ENCODE measurements at places on chromosomes 4 and X. TPM values are rescaled to one million over a fixed set of nuclear protein-coding genes. Genes with fewer than 3 reads are reported as not detected.

Gene SPANXA2
- total RNA-seq = not detected

GRCh38 chr4:112299721-112300120, 2.6 kb downstream of the ALPK1 start:
- no peak for DNase-seq

- DNase-seq = no peak
These were observed 3.5 kb downstream of the STBD1 start for GRCh38 chr4:76309939-76310550.

DNA sequence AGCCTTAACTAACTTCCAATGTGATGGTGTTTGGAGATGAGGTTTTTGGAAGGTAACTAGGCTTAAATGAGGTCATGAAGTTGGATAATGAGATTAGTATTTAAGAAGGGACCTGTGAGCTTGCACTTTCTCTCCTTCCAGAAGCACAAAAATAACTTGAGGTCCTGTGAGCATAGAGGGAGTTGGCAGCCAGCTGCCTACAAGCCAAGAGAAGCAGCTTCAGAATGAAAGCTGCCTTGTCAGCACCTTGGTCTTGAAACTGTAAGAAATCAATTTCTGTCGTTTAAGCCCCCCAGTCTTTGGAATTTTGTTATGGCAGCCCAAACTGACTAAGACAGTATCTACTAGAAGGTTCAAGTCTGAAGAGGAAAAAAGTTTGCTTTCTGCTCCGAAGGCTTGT, 280.2 kb upstream of the GALNTL6 start:
- no peak for DNase-seq

DNA sequence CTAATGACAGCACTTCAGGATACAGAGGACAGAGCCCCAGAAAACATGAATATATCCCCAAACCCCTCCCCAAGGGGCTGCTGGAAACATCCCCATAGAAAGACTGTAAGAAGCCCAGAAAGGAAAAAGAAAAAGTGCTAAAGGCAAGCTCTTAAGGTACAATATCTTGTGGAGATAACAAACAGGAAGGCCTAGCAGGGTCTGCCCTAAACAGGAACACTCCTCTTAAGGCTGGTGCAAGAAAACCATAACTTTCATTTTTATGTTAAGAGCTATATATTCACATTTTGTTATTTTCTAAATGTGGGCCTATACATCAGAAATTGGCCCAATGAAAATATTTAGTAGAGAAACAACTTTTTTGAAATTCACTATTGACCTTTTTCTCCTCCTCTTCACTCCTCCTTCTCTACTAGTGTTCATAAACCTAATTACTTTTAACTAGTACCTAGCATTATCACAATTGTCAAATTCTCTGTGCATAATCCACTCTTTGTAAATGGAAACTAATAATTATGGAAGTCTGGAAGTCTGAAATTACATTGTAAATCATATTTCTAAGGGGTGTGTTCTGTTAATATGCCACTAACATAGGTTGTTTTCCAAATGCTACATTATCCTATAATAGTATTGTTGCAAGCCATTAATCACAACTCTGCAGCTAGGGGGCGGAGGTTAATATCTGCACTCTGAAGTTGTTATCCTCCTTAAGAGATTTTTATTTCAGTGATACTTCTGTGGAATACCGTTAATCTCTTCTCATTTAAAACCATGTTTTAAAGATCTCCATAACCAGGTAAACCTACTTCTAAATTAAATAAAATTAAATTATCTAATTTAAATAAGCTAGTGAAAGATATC, 59.8 kb downstream of the CASK start:
- DNase-seq = no peak

DNA sequence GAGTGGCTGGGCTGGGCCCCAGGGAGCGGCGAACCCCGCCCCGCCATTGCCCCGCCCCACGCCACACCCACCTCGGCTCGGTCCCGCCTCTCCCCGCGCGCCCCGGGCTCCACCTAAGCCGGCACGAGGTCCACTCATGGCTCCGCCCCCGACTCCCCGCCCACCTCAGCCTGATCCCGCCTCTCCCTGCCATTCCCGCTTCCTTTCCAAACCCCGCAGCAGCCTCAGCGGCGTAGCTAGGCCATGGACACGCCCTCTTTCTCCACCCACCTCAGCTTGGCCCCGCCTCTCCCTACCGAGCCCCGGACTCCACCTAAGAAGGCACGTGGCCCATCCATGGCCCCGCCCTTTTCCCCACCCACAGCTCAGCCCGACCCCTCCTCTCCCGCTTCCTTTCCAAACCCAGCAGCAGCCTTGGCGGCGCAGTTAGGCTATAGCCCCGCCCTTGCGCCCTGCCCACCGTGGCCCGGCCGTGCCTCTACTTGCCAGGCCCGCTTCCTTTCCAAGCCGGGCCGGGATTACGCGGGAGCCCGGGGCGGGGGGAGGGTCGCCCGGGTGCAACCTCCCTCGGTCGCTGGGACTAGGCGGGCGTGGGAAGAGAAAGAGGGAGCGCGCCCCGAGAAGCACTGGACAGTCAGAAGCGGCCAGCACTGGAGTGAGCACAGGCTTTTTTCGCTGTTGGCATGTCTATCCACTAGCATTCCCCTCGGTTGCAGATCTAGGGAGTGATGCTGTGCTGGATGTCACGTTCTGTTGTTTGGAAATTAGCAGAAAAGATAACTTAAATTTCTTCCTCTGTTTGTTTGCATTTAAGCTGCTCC, at the start of gene RELL1:
RELL1 (minus strand) TSS at position 4 of the 821 bp plus-strand sequence. CDS start 89 bp downstream, outside the sequence.
- peak; percentile 98 for DNase-seq

DNA sequence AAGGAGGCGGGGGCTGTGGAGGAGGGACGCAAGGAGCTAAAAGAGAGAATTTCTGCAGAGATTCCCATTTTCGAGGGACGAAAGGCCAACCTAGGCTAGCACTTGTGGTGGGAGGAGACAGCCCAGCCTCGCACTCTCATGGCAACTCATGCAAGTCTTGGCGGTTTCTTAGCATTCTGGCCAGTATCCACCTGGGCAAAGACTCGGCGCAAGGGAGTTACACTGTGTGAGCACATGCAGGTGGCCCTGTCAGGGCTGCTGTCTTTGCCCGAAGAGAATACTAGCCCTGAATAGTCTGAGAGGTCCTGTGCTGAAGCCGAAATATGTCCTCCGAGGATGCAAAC, 15.5 kb downstream of the MCF2 start:
- DNase-seq = no peak

Gene CD38
- total RNA-seq = 0.02 TPM

- DNase-seq = no peak
These were observed at the start of gene BANK1 for GRCh38 chr4:101790521-101791181. TSS of gene BANK1 (plus strand) at chr4:101790730. CDS start at chr4:101790881, 151 bp downstream.

- no peak for DNase-seq
These were observed at the start of gene CC2D2A for GRCh38 chr4:15469402-15470127. TSS of gene CC2D2A (plus strand) at chr4:15469882. CDS start at chr4:15475933, 6,051 bp downstream.

Gene ZMYM3
- 13.4 TPM for total RNA-seq

GRCh38 chrX:97016106-97016505, 132.4 kb downstream of the RPA4 start:
- DNase-seq = no peak

GRCh38 chr4:47118192-47118929, 87.0 kb downstream of the GABRB1 start:
- DNase-seq = no peak

DNA sequence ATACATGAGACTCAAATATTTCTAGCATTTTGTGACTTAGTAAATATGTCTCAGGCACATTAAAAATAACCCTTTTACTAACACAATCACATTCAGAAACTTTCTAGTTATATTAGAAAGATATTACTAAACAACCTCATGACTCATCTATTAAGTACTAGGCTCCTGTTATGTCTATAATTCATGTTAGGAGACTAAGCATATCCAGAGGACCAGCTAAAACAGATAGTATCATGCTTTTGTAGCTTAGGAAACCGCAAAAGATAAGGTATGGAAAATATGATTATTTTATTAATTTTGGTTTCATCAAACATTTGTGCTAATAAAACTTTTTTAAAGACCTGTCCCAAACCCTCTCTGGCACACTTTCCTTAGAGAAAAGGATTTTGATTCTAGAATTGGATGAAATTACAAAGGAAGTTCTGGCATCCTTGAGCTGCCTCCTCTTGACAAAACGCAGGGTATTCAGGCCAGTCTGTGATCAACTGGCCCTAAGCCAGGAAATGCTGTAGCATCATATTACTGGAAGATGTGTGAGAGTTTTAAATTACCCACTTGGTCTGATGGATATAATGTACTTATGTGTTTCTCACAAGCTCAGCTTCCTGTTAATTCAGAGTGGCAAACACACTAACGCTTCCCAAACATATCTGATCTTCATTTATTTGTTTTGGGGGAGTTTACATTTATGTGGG, 60.4 kb downstream of the NRK start:
- DNase-seq = no peak

Gene NPY2R
- total RNA-seq = not detected

- DNase-seq = peak; percentile 47
These were observed at the start of gene RBM47 for GRCh38 chr4:40629401-40630334. TSS of gene RBM47 (minus strand) at chr4:40629864. CDS start at chr4:40438893, 190,971 bp downstream.

- DNase-seq = no peak
These were observed 1.8 kb downstream of the ATP11C start for GRCh38 chrX:139930916-139931645.

DNA sequence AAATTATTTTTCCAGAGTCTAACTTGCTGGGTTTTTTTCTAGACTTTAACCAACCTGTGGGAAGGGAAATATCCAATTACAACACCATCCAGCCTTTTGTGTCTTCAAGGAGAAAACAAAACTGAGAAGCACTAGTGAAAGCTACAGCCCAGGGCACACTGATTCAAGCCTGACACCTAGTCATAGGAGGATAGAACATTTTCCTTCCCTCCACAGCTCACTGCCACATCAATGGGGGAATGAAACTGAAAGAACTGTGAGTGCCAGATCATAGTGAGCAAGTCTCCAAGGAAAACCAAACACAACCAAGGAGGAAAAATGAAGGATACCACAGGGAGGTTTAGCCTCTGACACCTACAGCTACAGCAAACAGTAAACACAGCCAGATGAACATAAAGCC, 43.3 kb upstream of the MAGEA8 start:
- no peak for DNase-seq

Gene IL9R
- not detected for total RNA-seq

DNA sequence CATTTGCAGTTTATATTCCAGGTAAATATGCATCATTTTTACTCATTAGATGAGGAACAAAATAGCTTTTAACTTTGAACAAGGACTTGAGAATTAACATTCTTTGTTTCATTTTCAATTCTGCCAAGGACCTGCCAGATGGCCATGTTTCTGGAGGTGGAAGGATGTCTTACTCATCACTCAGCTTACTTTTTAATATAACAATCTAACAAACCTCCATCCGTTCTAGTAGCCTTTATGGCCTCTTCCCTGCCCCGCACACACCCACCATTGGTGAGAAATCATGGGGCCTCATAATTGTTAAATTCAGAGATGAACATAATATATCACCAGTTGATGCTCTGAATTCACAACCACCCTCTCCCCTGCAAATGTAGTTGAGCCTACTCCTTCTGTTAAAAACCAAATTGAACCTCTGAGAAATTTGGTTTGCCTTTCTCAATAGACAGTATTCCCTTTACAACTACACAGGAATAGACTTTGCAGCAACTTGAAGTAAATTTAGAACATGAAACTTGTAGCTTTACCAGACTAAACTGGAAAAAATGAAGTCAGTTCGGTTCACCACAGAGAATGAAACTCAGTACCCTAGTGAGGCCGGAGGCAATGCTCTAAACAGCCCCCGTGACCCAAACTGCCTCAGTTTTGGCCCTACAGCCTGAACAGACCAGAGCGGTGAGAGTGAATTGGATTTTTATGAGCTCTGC, 50.1 kb upstream of the ACSL4 start:
- no peak for DNase-seq

DNA sequence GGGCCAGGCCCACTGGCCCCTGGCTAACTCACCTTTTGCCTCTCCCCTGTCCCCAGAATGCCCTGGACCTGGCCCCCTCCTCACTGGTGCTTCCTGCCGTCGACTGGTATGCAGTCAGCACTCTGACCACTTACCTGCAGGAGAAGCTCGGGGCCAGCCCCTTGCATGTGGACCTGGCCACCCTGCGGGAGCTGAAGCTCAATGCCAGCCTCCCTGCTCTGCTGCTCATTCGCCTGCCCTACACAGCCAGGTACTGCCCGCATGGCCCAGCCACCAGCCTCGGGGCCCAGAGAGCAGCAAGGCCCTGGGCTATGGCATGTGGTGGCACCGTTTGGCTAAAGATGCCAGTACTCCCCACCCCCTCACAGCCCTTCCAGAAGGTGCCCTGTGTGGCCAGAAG, 3.7 kb downstream of the ATP6AP1 start:
- DNase-seq = no peak

DNA sequence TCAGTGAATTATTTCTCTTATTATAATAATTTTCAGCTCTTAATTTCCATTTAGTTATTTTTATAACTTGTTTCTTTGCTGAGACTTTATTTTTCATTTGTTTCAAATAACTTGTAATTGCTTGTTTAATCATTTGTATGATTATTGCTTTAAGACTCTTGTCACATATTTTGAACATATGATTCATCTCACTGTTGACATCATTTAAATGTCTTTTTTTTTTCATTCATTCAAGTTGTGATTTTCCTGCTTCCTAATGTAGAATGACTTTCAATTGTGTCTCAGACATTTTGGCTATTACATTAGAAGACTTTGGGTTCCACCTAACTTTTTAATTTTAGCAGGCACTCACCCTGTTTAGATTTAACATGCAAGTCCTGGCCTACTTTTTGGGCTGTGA, 234.8 kb upstream of the DIPK2B start:
- DNase-seq = no peak

Gene CENPVL3
- total RNA-seq = 0.05 TPM

DNA sequence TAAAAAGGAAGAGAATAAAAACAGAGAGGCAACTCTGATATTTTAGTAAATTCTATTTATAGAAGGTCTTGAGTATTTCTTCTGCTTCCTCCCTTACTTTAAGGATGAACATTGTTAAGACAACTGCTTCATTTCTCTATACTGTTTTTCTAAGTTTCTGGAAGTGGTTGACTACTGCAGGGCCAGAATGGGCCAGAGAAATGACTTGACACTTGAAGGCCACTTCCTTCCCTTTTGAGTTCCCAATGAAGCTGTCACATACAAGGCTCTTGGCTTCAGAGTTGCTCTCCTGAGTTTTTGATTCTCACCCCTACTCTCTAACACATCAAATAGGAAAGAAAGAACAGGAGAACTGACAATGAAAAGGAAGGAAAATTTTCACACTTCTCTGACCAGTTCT, 37.6 kb downstream of the PKD2 start:
- DNase-seq = no peak

- DNase-seq = no peak
These were observed 13.6 kb downstream of the EREG start for GRCh38 chr4:74378573-74378972.

DNA sequence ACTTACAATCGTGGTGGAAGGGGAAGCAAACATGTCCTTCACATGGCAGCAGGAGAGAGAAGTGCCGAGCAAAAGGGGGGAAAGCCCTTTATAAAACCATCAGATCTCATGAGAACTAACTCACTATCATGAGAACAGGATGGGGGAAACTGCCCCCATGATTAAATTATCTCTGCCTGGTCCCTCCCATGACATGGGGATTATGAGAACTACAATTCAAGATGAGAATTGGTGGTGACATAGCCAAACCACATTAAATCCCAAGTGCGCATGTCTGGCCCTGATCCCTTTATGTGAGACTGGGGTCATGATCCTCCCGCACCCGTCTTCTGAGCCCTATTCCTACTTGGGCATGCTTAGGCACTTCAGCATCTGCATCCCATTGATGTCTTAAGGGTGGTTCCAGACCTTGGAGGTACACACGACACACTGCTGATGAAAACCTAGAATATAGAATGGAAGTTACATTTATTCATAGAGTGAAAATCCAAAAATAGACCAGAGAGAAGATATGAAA, 116.0 kb downstream of the PTTG2 start:
- DNase-seq = no peak

Data from NCI-H460 (cell line).